ENCODE measurements at places on chromosomes 1 and 21.

DNA sequence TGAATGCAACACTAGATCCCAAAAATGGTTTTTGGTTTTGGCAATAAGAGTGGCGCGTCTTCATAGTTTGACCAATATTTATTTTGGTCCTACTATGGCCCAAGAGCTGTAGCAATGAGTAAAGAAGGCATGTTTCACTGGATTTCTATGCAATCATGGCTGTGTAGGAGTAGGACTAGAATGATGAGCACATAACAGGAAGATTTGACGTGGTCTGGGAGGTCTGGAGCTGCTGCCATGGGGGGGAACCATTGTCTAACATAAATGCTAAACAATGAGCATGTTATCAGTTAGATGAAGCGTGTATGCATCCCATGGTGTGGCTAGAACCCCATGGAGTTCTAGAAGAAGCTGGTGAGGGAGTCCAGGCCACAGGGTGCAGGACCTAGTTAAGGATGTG is 38.3 kb downstream of the OLIG1 start:
- no peak for DNase-seq

- no peak for DNase-seq
These were observed 10.6 kb downstream of the HLX start for GRCh38 chr1:220889848-220890287.

GRCh38 chr21:42568866-42569731 is 55.4 kb downstream of the SLC37A1 start:
- no peak for DNase-seq

GRCh38 chr21:46660505-46660904 is 25.0 kb downstream of the PRMT2 start:
- DNase-seq = no peak

- no peak for DNase-seq
These were observed 2.0 kb upstream of the COQ8A start for GRCh38 chr1:226937940-226938725.

DNA sequence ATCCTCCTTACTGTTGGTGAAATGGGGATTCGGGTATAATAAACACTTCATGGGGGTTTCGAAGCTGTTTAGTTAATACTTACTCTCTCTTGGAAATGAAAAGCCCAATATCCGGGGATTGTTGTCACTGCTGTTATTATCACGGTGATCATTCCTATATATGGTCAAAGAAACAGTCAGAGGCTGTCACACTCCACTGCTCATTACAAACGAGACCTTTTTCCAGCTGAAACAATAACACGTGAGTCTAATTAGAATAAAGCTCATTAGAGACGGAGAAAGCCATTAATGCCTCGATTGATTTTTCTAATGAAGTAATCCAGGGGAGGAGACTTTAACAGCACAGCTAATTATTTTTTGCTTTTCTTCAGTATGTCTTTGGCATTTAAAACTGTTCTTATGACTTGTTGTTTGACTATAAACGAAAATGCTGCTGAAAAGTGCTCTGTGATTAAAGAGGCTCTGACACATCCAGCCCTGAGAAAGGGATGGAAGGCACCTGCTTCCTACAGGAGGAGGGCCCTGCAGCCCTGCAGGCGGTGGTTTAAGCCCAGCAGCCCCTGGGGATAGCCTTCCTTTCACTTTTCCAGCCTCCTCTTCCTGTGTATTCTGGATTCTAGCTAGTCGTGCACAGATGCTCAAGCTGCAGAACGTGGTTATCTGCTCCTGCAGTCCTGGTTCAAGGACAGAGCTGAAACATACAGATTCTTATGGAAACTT is 143.6 kb downstream of the EDEM3 start:
- DNase-seq = no peak

- no peak for DNase-seq
These were observed 122.7 kb downstream of the MATN1 start for GRCh38 chr1:30600706-30601105.

DNA sequence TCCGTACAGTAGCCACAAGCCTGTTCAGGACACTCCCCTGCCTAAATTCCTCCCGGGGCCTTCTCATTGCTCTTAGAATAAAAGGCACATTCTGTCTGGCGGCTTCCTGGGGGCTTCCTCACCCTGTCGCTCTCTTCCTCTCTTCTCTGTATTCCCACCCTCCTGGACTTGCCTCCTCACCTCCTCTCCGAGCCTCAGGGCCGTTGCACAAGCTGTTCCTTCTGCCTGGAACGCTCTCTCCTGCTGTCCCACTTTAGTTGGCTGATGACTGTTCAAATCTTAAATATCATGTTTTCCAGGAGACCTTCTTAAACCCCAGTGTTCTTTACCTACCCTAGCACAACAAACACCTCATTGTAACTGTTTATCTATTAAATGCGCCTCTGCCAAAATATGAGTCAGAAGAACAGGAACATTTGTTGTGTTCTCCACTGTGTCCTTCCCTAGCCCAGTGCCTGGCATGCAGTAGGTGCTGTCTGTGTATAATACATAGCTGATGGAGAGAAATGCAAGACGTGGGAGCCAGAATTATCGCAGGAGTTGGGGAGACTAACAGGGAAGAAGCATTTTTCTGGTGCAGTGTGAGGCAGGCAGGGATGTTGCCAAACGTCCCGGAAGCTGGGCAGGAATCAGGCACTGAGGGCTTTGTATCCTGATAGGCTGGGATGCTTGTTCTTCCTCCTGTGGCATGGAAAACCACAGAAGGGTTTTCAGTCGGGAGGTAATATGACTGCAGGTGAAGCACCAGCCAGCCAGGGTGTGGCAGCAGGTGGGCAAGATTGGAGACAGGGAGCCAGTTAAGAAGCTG is 24.1 kb upstream of the THRAP3 start:
- no peak for DNase-seq

- DNase-seq = no peak
These were observed 36.7 kb upstream of the COP1 start for GRCh38 chr1:176243746-176244145.

DNA sequence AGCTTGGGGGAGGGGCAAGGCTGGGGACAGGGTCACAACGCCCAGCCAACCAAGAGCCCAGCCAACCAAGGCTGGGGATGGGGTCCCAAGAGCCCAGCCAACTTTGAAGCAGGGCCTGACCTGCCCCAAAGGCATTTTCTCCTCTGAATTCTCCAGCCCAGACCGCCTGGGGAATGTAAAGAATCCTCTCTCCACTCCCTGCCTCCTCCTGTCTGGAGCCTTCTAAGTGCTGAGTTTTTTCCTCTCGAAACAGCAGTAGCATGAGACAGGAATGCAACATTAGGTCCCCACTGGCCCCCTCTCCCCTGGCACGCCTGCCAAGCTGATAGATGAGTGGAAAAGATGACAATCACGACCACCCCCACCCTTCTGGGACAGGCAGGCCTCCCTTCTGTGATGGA is 17.0 kb downstream of the C1orf198 start:
- DNase-seq = no peak

DNA sequence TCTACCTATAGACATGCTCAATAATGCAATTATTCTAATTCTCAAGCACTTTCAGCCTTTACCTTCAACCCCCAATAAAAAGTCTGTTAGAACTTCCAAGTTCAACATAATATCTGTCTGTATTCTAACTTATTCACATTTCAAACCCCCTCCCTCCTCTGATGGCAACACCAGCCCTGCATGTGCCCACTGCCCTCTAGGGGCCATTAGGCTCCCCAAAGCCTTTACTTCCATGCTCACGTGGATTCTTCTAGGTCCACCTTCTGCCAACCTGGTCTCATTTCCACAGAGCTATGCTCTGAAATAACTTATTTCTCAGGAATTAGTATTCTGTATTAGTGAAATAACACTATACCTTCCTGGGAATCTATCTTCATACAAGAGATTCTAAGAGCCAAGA is 22.2 kb upstream of the KPRP start:
- no peak for DNase-seq

- DNase-seq = no peak
These were observed 86.9 kb downstream of the LRRC8D start for GRCh38 chr1:89907727-89908212.

DNA sequence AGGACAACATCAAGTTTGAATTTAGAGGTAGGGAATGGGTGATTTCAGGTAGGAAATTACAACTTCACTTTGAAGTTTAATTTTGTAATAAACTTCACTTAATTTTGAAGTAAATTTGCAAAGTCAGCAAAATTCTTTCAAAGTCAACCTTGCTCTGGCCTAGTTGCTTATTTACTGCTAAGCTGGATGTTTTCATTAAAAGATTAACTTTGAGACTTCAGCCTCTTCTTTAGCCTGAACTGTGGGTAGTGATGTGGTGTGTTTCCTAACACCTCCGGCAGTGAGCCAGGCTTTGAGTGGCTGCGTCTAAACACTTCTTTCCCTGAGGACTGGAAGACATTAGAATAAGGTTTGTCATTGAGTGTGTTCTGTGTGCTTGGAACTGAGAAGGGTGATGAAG is at the start of gene HAO2:
Gene HAO2 (plus strand): TSS at position 232 of the 400 bp plus-strand sequence. CDS start 12,301 bp downstream, outside the sequence.
- DNase-seq = no peak

GRCh38 chr21:26583769-26584168 is 10.7 kb upstream of the CYYR1 start:
- DNase-seq = no peak

GRCh38 chr21:15753741-15754140 is 24.0 kb downstream of the USP25 start:
- DNase-seq = no peak

DNA sequence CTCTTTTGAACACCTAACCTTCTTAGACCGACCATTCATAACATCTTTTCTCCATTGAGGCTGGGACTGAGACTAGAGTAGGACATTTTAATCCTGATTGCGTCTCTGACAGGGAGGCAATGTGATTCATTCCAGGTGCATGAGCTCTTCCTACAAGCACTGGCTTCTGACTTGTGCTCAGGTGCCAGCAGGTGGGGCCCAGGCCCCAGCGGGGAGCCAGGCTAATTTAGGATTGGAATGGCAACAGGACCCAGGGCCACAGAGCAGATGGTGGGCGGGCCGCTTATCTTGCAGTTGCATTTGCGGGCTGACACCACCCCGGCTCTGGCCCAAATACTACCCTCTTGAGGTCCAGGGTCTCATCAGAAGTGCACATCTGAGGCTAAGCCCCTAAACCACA is 4.1 kb downstream of the GPA33 start:
- no peak for DNase-seq

DNA sequence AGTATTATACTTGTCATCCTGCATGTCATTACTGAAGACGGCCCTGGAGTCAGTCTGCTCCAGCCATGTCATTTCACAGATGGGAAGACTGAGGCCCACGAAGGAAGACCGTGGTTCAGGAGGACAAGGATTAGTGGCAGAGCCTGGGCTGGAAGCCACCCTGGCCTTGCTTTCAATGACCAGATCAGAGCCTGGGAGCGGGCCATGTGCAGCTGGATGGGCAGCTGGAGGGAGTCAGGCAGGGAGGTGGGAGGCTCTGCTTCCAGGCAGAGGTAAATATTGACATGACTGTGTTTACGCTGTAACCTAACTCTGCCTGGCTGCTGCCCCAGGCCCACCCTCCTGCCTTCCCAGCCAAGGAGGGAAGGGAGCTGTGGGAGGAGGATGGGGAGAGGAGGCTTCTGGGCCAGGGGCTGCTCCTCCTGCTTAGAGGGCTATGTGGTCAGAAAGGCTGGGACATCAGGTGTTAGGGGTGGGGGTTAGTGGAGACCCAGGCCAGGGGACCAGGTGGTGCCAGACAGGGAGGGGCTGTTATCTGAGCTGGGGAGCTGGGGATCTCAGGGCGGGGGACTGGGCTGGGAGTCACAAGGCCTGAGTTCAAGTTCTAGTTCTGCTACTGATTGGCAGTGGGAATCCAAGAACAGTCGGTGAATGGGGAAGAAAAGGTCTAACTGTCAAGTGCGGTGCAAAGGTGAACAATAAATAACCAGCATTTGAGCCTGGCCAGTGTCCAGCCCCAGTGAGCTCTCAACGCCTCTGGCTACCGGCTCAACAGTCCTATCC is 48.5 kb upstream of the ECE1 start:
- no peak for DNase-seq

GRCh38 chr1:222546548-222547259 is 1.2 kb downstream of the HHIPL2 start:
- DNase-seq = no peak

- no peak for DNase-seq
These were observed 8.7 kb upstream of the RNU1-2 start for GRCh38 chr1:16886860-16887605.

DNA sequence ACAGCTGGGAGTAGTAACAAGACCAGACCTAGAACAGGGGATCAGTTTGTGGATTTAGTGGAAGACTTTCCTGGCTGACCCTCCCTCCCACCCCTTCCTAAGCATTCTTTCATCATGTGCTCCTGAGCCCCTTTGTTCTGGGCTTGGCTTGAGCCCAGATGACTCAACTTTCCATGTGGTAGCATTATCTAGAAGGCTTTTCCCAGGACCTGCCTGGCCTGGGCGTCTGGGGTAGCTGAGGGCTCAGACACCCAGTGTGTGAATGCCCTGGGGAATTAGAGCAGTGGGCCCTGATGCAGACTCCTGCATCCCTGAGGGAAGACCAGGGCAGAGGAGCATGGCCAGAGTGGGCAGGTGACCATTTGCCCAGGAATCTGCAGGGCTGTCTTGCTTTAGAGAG is 44.1 kb upstream of the TSPAN2 start:
- DNase-seq = no peak

Measured in activated CD4-positive, alpha-beta T cell treated with anti-CD3 and anti-CD28 coated beads, Interleukin-2, amount 50 U/mL, for 48 hours (primary cell).